ENCODE measurements at places on chromosomes 1 and 21. TPM values are rescaled to one million over a fixed set of nuclear protein-coding genes. Genes with fewer than 3 reads are reported as not detected.

Gene SLC44A5
- total RNA-seq, result not detected

Gene TPR
- total RNA-seq, result 137 TPM

DNA sequence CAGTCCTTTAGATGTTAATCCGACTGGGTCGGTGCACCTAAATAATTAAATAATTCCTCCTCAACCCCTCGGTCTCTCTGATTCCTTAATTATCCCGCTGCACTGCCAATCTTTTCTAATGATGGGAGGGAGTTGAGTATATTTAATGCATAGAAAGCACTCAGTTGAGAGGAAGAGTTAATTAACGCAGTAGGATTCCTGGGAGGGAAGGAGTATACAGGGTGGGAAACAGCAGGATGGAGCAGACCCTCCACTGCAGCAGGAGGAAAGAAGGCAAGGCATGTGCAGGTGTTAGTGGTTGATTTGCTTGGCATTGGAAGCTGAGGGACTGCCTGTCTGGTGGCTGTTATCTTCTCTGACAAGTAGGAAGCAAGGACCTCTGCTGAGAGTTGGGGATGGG, 9.9 kb upstream of the REN start:
- DNase-seq, result no peak

DNA sequence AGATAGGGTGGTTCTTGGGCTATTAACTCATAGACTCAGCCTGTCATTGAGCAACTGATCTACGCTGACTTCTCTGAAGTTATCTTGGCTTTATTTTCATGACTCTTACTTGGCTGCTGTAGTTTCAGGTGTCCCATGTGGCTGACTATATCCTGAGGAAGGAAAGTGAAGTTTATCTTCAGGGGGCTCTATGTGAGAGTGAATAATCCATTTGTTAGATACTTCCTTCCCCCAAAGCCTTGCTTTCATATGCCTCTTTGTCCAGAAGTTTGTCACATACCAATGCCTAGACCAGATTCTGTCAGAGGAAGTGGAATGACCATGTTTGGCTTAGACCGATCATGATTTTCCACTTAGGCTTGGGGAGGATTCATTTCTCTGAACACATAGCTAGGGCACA, 27.9 kb upstream of the C1orf87 start:
- no peak for DNase-seq

Gene RGS13
- not detected for total RNA-seq

GRCh38 chr1:200380589-200381021, 29.2 kb downstream of the ZNF281 start:
- no peak for DNase-seq

- no peak for DNase-seq
Observed at GRCh38 chr1:110155878-110156522, 5.7 kb downstream of the SLC6A17 start.

DNA sequence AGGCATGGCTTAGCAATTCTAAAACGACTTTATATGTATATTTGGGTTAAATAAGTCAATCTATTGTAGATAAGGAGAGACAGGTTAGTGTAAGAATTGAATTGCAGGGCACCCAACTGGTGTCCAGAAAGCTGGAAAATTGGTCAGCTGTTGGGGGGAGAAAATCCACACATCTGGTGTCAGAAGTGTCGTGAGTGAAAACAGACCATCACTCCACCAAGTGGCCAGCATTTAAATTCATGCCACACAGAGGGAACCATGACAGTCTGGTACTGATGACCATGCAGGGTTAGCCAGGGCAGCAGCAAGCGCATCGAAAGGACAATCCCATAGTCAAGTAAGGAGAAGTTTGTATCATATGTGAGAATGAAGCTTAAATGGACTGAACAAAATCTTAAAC, 11.7 kb downstream of the LAX1 start:
- no peak for DNase-seq

- DNase-seq, result no peak
Observed at GRCh38 chr1:230548357-230548756, 93.9 kb upstream of the COG2 start.

Gene DENND2C
- total RNA-seq, result 0.70 TPM

Gene LCE1B
- total RNA-seq, result not detected

Gene MEX3A
- total RNA-seq, result 0.03 TPM

Gene DAB1
- 0.82 TPM for total RNA-seq

All from T-cell (primary cell).